ENCODE measurements at places on chromosomes 6 and 20.

DNA sequence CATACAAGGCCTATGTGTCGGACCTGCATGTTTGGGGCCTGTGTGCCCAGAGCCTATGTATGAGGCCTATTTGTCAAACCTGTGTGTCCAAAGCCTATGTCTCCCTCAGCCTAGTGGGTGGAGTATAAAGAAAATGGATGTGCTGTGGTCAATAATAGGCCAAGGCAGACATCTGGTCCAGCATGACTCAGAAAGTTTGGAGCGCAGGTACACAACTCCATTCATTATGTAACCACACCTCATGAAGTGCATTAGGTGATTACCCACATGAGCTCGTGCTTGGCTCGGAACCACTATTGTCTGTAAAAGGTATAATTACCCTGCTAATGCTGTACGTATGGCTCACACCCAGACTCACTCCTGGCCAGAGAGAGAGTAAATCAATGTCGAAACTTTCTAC is 302.4 kb upstream of the POU3F2 start:
- no peak for DNase-seq

- no peak for DNase-seq
These were observed 119.2 kb downstream of the SYCP2 start for GRCh38 chr20:59813948-59814839.

GRCh38 chr20:45823949-45824835 is 2.9 kb downstream of the TNNC2 start:
- no peak for DNase-seq

DNA sequence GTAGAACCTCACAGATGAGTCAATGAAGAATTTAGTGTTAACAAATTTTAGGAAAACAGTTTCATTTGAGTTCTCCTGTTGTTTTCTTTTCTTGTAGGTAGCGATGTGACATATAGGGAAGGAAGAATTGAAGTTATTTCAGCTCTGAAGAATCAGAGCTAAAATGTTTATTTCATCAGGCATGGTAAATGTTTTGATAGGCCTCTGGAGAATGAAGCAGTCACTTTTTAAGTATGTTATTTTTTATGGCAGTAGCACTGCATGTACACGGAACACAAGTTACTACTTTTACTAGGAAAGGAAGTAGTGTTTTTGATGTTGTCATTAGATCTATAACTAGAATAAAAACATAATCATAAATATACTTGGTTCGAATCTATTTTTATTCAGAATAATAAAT is 1357.3 kb upstream of the CITED2 start:
- DNase-seq, result no peak

GRCh38 chr6:151229401-151230276 is 10.1 kb upstream of the AKAP12 start:
- DNase-seq, result no peak
